ENCODE measurements at places on chromosomes 12 and 14.

DNA sequence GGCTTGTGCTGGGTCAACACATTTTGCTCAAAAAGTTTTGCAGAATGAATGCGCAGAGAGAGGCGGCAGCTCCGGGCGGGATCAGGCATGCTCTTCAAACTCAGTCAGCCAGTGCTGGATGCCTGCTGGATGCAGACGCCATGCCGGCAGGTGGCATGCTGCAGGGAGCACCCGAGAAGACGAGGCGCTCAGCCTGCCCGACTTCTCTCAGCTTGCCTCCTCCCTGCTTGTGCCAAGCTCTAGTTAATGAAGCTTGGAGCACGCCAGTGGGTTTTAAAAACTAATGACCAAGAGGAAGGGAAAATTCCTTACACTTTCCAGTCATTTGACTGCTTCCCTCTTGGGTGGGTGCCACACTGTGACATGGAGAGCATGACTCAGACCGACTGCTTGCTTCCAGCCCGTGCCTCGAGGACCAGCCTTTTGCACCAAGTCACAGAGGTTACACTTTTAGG, 39.8 kb downstream of the SLC24A4 start:
- DNase-seq, result no peak

GRCh38 chr12:16607906-16608775, 2.2 kb upstream of the LMO3 start:
- no peak for DNase-seq

DNA sequence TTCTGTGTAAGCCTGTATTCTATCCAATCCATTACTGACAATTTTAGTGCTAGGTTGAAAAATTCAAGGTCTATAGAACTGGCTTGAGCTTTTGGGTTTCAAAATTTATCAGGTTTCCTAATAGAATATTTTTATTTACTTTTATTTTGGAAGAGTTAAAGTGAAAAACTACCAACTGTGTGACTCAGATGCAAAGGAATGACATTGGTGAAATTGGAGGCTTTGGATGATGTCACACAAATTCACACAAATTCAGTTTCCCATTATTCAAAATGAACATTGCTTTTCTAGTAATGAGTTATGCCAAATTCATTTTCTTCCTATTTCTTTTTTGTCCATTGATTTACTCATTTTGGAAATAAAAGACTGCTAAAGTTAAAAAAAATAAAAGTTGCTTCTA, 186.9 kb downstream of the ALX1 start:
- no peak for DNase-seq

- DNase-seq, result no peak
Observed at GRCh38 chr14:60328583-60328982, 79.6 kb downstream of the PPM1A start.

GRCh38 chr14:23437133-23438100, 2.0 kb upstream of the MYH7 start:
- DNase-seq, result no peak

DNA sequence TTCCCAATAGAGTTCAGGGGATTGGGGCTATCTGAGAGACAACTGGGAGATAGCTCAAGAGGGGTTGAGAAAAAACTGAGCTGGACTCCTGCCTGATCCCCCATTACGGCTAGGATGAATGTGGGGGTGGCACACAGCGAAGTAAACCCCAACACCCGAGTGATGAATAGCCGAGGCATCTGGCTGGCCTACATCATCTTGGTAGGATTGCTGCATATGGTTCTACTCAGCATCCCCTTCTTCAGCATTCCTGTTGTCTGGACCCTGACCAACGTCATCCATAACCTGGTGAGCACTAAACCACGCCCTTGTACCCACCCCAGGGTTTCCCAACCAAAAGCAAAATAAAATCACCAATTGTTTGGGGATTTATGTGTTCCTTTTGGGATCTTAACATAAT, 1.0 kb downstream of the ORMDL2 start:
- DNase-seq, result no peak

GRCh38 chr12:4745249-4745648, 25.0 kb downstream of the GALNT8 start:
- no peak for DNase-seq

DNA sequence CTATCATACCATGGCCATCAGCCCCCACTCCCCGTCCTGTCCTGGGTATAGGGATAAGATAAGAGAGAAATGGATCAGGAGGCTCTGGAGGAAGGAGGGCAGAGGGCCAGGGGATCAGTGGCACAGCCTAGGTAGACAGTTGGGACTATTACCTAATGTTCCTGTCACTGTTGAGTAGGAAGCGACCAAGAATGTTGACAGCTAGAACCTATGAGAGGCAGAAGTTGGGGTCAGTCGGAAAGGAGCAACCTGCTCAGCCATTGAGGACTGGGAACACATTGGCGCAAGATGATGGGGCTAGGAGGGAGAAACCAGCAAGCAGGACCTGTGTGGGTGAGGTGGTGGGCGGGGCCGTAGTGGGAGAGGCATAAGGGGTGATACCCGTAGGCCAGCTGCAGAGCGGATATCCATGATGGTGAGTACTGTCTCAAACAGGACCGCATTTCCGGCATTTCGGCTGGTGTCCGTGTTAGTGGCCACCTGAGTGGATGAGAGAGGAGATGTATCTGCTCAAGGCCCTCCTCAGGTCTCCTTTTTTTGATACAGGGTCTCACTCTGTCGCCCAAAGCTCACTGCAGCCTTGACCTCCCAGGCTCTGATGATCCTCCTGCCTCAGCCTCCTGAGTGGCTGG, 3.3 kb downstream of the AP1G2 start:
- no peak for DNase-seq

GRCh38 chr14:42299692-42300091, 693.0 kb downstream of the LRFN5 start:
- DNase-seq, result no peak

DNA sequence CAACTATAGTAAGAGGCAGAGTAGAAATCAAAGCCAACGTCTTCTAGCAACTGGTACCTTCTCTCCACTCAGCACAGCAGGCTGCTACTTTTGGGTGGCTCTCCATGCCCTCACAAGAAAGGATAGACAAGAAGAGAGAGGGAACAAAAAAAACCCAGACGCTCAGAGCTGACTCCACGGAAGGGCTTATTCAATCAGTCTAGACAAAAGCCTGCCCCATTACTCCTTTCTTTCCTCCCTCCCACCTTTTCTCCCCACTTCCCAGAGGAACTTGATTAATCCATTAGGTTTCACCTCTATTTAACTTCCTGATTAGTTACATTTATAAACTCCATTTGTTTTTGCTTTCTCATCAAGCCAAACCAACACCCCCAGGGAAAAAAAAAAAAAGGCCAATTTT, 71.1 kb upstream of the CCDC60 start:
- DNase-seq, result no peak

- DNase-seq, result no peak
Observed at GRCh38 chr14:101377069-101377468, 184.2 kb upstream of the DIO3 start.

- DNase-seq, result no peak
Observed at GRCh38 chr14:98069712-98070171, 1202.3 kb downstream of the BCL11B start.

- DNase-seq, result no peak
Observed at GRCh38 chr12:114981036-114981435, 297.1 kb upstream of the TBX3 start.

DNA sequence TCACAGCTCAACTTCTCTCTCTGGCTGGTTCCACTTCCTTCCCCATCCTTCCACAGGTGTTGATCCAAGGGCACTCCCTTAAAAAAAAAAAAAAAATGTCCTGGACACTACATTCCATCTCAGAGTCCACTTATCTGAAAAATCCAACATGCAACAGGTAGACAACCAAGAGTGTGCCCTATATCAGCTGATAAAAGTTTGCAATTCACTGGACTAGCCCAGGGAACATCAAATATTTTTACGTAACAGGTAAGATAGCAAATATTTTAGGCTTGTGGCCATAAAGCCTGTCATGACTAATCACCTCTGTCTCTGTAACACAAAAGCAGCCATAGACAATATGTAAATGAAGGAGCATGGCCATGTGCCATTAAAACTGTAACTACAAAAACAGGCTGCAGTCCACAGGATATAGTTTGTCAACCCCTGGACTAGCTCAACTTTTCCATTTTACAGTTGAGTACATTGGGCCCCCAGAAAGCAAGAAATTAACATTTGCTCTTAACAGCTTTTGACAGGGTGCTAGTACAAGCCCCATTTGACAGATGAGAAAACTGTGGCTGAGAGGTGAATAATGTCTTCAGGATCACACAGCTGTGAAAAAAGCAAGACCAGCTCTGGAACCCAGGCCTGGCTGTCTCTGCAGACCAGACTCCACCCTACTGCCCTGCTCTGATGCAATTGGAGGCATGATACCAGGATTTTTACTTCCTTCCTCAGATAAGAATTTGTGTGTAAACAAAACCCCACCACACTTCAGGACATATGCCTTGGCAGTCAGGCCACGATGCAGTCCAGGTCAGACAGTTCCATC, 68.9 kb downstream of the CMKLR1 start:
- no peak for DNase-seq

- no peak for DNase-seq
Observed at GRCh38 chr14:90375934-90376333, 20.9 kb upstream of the CALM1 start.

GRCh38 chr14:51715742-51716141, 64.0 kb downstream of the FRMD6 start:
- no peak for DNase-seq

- DNase-seq, result no peak
Observed at GRCh38 chr14:99716850-99717681, 33.0 kb downstream of the CYP46A1 start.

DNA sequence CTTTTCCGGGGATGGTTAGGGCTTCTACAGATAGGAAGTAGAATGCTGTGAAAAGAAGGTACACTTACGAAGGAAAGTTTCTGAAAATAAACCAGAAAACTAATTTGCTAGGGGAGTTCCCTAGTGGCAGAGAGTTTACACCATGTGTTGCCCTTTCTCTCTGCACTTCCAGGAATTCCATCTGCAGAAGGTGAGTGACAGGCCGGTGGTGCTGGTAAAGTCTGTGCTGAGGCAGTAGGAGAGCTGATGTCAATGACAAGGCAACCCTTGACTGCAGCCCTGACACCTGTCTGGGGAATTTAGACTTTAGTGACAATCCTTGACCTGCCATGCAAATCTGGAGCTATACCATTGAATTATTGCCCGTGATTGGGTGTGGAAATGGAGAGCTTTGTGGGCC, 687.8 kb downstream of the NRXN3 start:
- DNase-seq, result no peak

DNA sequence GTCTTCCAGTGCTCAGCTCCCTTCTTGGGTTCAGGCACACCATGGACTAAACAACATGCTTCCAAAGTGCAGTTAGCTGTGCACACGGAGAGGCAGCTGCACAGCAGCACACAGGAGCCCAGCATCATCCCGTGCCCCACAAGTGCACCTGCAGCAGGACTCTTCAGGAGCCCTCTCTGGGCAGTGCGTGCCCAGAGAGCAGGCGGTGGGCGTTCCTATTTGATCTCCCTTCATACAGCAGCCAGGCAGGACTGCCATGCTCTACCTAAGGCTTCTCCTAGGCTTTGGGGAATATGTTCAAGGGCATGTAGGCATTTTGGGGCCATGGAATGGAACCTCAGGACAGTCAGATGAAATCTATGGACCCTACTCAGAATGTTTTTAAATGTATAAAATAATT, 35.5 kb downstream of the ANO2 start:
- DNase-seq, result no peak

GRCh38 chr12:28306535-28306934, 116.3 kb downstream of the CCDC91 start:
- no peak for DNase-seq

DNA sequence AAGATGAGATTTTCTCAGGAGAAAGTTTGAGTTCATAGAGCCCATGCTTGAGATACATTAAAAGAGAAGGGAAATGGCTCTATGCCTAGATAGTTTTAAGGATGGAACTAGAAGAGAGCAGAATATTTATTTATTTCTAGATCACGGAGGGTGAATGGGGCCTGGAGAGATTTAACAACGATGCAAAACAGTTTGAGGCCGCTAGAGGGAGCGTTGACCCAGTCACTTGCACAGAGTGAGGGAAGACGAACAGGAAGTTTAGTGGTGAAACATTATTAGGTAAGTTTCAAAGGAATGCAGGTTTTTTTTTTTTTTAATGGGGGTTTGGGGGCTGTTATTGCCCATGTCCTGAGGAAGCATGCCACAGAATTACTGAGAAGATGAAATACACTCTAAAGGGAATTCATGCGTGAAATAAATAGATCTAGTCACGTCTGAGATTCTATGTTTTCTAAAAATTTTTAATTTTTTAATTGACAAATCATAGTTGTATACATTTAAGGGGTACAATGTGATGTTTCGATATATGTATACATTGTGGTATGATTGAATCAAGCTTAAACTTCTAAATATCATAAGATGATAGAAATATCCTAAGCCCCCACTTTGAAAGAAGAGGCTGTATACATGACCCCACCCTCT, 14.8 kb upstream of the PPP1R1A start:
- DNase-seq, result peak; percentile 54

- DNase-seq, result no peak
Observed at GRCh38 chr12:111469401-111469800, 63.7 kb downstream of the SH2B3 start.

DNA sequence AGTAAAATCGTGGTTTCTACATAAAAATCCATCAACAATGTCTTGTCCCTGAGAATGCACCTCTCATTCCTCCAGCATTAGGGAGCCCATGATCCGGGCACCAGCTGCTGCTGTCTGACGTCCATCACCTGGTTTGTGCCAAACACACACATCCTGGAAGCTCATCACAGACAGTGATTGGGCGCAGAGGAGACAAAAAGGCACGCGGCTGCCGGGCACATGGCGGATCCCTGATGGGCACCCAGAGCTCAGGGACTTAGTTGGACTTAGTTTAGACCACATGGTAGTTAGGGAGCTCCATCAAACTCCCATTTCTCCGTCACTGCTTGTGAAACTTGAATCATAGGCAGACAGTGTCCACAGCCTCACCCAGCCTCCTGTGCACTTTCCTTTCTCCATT, 1059.3 kb downstream of the TMEM121 start:
- no peak for DNase-seq

DNA sequence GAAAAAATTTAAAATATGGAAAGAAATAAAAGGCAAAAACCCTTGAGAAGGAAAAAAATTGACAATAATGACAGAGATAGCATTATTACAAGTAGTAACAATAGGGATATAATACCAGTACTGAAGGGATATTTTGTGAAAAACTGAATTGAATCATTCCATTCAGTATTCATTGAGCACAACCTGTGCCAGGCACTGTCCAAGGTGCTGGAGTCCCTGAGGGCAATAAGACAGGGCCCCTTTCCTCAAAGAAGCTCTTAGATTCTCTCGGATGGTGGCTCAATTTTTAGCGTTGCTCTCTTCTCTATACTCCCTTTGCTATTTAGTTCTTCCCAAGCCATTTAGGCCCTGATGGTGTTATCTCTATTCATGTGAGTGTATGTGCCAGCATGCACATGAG, 34.3 kb upstream of the GAS2L3 start:
- DNase-seq, result no peak
